Left renal cortex interstitium (tissue), 4 donors: ENCODE measurements at places on chromosomes 4 and X.

DNA sequence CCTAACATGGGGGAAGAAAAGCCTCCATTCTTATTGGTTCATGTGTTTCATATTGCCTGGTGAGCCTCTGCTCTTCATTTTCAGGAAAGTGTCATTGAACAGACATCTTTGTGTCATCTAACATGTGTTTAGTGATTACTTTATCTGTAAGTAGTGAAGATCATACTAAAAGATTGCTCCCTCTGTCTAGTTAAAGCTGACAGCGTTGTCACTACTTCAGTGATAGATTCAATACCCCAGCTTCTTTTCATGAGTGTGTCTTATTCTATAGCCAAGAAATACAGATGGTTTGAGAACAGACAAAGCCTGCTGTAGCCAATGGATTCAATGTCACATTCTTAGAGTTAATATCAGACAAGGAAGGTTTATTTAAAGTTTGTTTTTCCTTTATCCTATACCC lies 85.1 kb downstream of the NKX6-1 start:
- DNase-seq = no peak

- DNase-seq = no peak
Observed at GRCh38 chr4:81260443-81261101, 45.5 kb upstream of the PRKG2 start.

GRCh38 chr4:44522761-44523445 lies 74.3 kb upstream of the KCTD8 start:
- no peak for DNase-seq

GRCh38 chrX:72262077-72262476 lies 15.0 kb downstream of the RPS4X start:
- no peak for DNase-seq

- no peak for DNase-seq
Observed at GRCh38 chr4:4368809-4369580, 17.9 kb upstream of the NSG1 start.

GRCh38 chr4:94407846-94408245 lies 43.9 kb upstream of the PDLIM5 start:
- DNase-seq = no peak
